8988T (cell line): ENCODE measurements at places on chromosomes 6 and 20.

DNA sequence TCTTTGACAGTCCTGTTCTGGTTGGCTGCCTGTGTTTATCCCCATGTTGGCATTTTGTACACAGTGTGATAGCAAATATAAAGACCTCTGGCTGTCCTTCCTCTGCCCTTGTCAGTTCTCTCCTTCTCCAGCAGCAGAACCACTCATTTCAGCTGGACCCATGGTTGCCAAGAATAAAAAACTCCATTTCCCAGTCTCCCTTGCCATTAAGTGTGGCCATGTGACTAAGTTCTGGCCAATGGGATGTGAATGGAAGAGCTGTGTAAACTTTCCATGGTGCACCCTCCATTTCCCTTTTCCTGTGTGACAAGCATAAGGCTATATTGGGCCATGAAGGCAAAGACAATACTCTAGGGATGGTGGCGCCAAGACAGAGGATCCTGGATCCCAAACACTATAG, 78.4 kb upstream of the TBC1D7 start:
- DNase-seq = no peak

GRCh38 chr20:49151436-49151835, 36.7 kb downstream of the STAU1 start:
- no peak for DNase-seq

- DNase-seq = no peak
Observed at GRCh38 chr20:53839423-53840176, 230.8 kb downstream of the BCAS1 start.

DNA sequence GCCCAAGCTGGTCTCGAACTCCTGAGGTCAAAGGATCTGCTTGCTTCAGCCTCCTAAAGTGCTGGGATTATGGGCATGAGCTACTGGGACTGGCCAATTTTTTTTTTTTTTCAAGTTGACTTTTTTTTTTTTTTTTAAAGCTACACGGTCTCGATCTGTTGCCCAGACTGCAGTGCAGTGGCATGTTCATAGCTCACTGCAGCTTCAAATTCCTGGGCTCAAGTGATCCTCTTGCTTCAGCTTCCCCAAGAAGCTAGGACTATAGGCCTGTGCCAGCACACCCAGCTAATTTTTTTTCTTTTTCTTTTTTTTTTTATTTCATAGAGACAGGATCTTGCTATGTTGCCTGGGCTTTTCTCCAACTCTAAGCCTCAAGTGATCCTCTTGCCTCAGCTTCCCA, 59.5 kb downstream of the NCOA3 start:
- DNase-seq = no peak

- no peak for DNase-seq
Observed at GRCh38 chr6:75128878-75129570, 76.8 kb downstream of the COL12A1 start.

- no peak for DNase-seq
Observed at GRCh38 chr6:124535746-124536145, 426.5 kb upstream of the RNF217 start.

GRCh38 chr6:146781836-146782235, 183.1 kb downstream of the ADGB start:
- no peak for DNase-seq

GRCh38 chr6:54916858-54917257, 70.3 kb downstream of the FAM83B start:
- DNase-seq = no peak

DNA sequence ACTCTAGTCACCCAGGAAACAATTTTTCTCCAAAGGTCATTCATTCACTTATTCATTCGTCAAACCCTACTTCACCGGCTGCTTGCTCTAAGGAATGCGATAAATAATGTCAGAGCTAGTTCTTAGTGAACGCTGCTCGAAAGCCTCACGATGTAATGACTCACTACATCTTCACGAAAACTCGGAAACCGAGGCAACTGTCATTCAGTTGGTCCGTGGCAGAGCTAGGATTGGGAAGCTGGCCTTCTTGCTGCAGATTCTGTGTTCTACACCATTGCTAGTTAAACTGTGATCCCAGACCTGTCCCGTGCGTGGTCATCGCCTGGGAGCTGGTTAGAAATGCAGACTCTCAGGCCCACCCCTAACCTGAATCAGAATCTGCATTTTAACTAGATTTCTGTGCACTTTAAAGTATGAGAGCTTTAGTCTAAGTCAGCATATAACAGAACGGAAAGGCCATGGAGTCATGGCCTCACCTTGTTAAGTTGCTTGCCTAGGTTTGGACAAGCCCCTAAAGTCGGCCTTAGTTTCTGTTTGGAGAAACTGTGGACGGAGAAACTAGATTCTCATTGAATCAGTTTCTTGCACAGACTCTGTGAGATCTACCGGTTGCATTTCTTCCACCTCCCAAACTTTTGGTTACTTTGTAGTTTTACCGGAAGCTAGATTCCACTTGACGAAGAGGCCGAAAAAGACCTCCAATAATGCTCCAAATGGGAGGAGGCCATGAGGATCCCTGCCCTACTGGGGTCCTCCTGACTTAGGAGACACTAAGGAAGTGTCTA, 651 bp upstream of the CCND3 start:
- no peak for DNase-seq

- no peak for DNase-seq
Observed at GRCh38 chr20:22574545-22575086, 9.8 kb downstream of the FOXA2 start.

GRCh38 chr6:16713597-16713996, 47.7 kb downstream of the ATXN1 start:
- no peak for DNase-seq

DNA sequence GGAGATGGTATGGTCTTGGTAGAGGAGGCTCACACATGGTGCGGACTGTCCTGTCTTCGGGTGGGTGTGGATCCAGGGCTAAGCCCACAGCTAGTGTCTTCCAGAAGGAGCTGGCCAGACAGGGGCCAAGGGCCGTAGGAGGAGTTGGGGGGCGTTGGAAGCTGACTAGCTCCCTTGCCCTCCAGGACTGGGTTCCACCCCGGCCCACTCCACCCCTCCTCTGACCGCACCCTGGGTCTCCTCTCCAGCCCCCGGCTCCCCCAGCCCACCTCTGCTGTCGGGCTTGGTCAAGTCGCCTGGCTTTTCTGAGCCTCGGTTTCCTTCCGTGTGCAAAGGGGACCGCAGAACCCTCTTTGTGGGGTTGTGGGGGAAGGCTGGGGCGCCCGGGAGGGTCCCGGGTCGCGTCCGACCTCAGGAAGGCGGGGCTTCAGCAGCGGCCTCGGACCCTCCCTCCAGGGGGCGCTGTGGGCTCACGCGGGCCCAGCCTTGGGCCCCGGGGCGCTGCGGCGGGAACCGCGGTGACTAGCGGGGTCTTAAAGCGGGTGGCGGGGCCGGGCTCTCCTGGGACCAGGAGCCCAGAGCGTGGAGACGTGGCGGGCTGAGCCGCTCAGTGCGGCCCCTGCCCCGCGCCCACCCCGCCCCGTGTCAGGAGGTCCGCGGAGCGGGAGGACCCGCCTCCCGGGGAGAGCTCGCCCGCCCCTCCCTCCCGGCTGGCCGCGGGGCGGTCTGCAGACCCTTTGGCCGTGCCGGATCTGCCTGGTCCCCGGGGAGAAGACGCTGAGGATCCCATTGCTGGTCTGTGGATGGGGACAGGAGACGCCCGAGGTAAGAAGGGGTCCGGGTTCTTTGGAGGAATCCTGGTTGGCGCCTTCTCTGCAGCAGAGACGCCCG, 5.4 kb downstream of the NPBWR2 start:
- DNase-seq = peak; percentile 91

DNA sequence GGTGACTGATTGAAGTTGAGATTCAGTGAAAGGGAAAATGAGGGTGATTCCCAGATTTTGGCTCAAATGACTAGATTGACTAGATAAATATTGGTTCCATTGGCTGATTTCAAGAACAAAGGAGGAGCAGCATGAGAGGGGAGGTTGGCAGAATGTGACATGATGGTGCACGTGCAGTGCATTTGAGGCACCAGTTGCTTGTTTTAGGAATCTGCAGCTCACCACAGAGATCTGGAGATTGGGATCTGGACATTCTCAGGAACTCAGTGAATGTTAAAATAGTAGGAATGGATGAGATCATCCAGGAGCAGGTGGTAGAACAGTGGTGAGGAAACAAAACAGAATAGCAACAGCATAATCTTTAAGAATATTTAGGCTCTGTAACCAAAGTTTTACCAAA, 496.3 kb downstream of the DHX35 start:
- DNase-seq = no peak

DNA sequence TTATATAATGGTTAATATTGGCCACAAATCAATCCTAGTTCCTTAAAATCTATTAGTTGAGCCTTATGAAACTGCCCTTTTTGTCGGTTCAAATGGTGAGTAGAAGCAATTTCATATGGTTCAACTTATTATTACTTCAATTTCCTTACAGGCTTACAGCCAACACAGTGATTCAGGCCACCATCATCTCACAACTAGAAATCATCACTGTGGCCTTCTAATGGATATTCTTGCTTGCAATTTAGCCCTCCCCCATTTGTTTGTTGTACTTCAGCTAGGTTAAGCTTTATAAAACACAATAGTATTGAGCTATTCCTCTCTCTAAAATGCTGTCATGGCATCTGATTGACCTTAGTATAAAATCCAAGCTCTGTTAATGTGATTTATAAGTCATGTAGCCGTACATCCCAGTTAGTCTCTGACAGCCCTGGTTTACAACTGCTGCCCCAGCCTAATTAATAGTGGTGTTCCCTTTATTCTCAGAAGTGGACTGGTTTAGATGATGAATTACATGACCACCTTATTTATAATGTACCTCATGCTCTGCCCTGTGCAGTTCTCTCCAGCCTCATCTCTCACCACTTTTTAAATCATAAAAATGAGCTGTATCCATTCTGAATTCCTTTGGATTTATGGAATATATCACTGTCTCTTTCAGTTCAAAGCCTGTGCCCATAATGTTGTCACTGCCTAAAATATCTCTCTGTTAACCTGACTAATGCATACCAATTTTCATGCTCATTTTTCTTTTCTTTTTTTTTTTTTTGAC, 36.7 kb downstream of the LAMA2 start:
- no peak for DNase-seq

- DNase-seq = no peak
Observed at GRCh38 chr6:157107915-157108651, 215.2 kb downstream of the TMEM242 start.

GRCh38 chr6:107662333-107662732, 161.8 kb downstream of the SCML4 start:
- no peak for DNase-seq

DNA sequence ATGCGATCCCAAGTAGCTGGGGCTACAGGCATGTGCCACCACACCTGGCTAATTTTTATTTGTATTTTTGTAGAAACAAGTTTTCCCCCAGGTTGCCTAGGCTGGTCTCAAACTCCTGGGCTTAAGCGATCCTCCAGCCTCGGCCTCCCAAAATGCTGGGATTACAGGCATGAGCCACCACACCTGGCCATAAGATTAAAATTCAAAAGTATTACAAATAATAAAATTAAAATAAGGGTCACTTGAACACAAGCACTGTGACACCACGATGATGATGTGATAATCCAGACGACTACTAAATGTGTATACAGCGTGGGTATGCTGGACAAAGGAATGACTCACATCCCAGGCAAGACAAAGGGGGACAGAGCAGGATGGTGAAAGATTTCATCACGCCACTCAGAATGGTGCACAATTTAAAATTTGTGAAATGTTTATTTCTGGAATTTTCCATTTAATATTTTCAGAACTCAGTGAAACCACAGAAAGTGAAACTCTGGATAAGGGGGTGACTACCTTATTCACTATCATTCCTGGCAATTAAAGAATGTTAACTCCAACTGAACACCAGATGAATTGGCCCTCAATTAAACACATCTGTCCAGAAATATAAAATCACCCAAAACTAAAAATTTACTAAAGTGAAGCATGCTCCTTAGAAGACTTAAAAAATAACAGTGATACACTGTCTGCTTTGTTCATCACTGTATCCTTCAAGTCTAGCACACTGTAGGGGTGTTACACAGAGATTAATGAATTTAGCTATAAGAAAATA, 13.1 kb downstream of the B4GALT5 start:
- DNase-seq = no peak

- peak; percentile 27 for DNase-seq
Observed at GRCh38 chr20:47610247-47610944, 108.7 kb downstream of the NCOA3 start.
